BJ (cell line): ENCODE measurements at places on chromosomes 6 and 20. TPM values are rescaled to one million over a fixed set of nuclear protein-coding genes. Genes with fewer than 3 reads are reported as not detected.

Gene ZC2HC1B
- polyA plus RNA-seq = not detected in 2 replicates

- DNase-seq = no peak
Measured at GRCh38 chr6:110296241-110297025, 61.7 kb downstream of the METTL24 start.

DNA sequence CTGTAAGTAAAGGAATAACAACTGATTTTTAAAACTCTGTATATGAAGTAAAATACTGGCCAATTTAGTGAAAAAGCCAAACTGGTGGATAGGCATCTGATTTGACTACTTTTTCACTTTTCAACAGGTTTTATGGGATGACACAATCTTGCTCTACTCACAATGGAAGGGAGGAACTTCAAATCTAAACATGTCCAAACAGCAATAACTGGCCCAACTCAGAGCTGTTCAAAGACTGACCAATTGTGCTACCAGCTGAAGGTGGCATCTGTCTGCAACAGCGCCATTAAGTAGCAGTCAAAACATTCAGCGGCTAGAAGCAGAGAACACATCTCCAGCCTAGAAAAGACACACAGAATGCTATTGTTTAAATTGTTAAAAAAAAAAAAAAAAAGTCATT, 44.6 kb downstream of the SESN1 start:
- no peak for DNase-seq

Gene CCM2L
- polyA plus RNA-seq = not detected in 2 replicates

GRCh38 chr6:167442245-167442644, 117.4 kb downstream of the TTLL2 start:
- no peak for DNase-seq

Gene MOG
- not detected in 2 replicates for polyA plus RNA-seq

- no peak for DNase-seq
Measured at GRCh38 chr6:28907394-28907793, 16.4 kb downstream of the TRIM27 start.

GRCh38 chr20:53875452-53875851, 194.9 kb downstream of the BCAS1 start:
- no peak for DNase-seq
